ENCODE measurements at places on chromosomes 1 and 21.
A peak's percentile ranks its signal among the peaks of the same experiment; 100 is the strongest.

GRCh38 chr21:27346041-27346448 is 379.2 kb upstream of the ADAMTS5 start:
- DNase-seq: peak; percentile 28

GRCh38 chr21:31946231-31946630 is 73.4 kb downstream of the HUNK start:
- peak; percentile 3 for DNase-seq

GRCh38 chr1:87972811-87973210 is 644.1 kb downstream of the LMO4 start:
- no peak for DNase-seq

DNA sequence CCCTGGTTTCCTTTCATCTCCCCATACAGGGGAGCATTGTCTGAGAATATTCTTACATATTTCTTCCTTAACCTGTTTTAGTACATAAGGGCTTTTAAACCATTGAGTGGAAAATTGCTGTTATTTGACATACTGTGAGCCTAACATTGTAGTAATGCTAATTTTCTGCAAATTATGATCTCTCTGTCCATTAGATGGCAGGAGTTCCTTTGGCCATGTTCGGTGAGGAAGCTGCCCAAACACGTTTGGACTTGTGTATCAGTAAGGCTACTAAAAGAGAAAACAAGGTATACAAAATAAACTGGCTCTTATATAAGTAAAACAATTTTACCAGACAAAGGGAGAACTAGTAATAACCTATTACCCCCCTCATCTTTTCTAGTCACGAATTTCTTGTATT is 29.2 kb downstream of the CDC7 start:
- DNase-seq: peak; percentile 44

- DNase-seq: no peak
Observed at GRCh38 chr1:172043900-172044299, 202.6 kb downstream of the DNM3 start.

DNA sequence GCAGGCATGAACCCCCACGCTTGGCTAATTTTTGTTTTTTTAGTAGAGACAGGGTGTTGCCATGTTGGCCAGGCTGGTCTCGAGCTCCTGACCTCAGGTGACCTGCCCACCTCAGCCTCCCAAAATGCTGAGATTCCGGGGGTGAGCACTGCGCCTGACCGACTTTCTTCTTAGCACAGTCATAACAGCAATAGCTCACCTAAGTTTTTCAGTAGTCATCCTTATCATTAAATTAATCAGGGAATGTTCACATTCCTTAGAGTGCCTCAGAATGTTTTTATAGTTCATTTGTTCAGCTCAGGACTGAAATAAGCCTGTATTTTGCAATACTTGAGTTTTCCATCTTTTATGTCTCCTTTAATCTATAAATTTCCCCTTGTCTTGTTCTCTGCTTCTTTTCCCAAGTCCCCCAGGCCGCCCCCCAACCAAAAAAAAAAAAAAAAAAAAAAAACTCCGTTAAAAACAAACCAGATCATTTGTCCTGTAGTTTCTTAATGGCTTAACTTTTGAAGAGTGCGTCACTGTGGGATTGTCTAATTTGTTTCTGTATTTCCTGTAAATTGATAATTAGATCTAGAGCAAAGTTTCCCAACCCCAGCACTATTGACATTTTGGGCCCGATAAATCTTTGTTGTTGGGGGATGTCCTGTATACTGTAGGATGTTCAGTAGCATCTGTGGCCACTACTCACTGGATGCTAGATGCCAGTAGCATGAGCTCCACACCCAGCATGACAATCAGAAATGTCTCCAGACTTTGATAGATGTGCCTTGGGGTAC is 120.7 kb downstream of the ITSN1 start:
- peak; percentile 11 for DNase-seq

DNA sequence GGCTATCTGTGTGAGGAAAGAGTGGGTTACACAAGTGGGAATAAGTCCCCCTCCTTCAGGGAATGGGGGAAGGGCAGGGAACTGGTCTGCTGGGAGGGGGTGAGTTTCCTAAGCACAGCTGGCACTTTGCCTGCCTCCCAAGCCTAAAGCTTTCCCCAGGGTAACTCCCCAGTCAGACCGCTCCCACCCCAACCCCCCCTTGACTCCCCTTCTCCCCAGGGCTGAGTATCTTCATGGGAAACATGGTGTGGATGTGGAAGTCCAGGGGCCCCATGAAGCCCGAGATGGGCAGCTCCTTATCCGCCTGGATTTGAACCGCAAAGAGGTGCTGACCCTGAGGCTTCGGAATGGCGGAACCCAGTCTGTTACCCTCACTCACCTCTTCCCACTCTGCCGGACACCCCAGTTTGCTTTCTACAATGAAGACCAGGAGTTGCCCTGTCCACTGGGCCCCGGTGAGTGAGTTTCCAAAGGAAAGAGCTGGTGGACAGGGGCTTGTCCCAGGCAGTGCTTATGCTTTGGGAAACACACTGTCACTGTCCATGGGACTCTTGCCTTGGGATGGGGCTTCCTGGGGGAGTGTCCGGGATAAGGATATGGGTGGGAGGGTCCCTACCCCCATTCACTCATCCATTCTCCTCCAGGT is 14.9 kb downstream of the MOV10 start:
- no peak for DNase-seq

GRCh38 chr1:230332575-230333066 is 93.5 kb downstream of the PGBD5 start:
- no peak for DNase-seq

GRCh38 chr1:42914092-42914627 is 44.5 kb downstream of the SLC2A1 start:
- no peak for DNase-seq

- DNase-seq: no peak
Observed at GRCh38 chr1:224683936-224684335, 67.8 kb downstream of the CNIH3 start.

Data from mesenchymal stem cell (in vitro differentiated cells and primary cell).